ENCODE measurements at places on chromosomes 5 and 9.

DNA sequence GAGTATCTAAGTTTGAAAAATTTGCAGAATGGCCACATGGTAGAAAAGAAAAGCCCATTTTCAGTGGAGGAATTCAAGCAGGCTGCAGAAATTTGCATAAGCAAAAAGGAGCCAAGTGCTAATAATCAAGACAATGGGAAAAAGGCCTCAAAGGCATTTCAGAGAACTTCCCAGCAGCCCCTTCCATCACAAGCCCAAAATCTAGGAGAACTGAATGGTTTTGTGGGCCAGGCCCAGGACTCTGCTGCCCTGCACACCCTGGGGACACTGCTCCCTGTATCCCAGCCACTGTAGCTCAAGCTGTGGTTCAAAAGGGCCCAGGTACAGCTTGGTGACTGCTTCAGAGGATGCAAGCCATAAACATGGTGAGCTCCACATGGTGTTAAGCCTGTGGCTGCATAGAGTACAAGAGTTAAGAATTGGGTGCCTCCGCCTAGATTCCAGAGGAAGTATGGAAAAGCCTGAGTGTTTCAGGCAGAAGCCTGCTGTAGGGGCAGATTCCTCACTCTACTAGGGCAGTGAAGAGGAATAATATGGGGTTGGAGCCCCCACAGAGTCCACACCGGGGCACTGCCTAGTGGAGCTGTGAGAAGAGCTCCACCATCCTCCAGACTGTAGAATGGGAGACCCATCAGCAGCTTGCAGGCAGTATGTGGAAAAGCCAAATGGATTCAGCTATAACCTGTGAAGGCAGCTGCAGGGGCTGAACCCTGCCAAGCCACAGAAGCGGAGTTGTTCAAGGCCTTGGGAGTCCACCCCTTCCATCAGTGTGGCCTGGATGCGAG is 720.7 kb upstream of the CTNND2 start:
- DNase-seq: no peak

- DNase-seq: no peak
Observed at GRCh38 chr5:175691761-175692160, 33.9 kb downstream of the HRH2 start.

DNA sequence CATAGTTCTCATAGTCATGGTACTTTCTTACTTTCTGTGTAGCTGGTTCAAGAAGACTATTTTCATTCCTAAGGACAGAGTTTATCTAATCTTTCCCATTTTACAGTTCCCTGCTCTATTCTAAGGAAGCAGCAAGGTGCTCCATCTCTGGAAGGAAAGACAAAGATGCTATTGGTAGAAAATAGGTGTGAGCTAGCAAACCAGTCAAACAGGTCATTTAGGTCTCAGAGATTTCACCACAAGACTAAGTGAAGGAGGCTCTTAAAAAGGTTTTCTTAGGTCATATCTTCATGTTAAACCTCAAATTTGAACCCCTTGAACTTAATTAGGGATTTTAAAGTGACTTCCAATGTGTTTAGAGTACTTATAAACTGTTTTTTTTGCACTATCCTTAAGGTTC is 62.6 kb downstream of the ADAMTSL1 start:
- DNase-seq: no peak

DNA sequence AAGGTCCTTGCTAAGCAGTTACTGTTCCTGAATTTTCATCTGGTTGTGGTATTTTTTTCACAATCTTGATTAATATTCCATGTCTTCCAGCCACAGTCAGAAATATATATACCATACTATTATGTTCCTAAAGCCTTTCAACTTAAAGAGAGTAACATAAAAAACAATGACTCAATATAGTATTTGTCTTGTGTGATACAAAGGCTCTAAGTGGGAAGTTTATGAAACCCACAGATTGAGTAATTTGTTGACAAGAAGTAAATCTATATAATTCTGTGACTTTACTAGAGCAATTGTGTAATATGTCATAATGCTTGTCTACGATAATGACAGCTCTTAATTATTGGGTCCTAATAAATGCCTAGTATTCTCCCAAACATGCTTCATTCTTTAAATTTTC is 509.4 kb downstream of the ISL1 start:
- no peak for DNase-seq

DNA sequence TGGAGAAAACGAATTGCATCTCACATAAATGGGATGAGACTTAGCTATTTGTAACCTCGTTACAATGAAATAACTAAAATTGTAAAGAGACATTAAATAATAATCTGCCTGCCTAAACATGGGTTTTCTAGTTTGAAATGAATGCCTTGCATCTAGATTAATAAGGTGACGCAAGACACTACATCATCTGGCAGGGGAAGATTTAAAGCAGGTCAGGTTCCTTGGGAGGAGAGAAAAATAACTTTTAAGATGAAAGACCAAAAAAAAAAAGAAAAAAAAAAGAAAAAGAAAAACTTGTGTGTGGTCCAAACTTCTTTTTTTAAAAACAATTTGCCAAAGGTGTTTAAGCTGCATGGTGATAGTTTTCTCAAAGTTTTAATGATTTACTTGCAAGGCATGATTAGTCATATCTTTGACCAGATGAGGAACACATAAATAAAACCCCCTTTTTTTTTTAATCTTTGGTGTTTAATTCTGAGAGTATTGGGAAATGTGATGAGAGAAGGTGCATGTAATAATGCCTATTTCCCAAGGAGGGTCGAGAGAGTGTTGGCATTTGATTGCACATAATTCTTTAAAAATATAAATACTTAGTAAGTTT is 122.9 kb upstream of the ADAMTSL1 start:
- no peak for DNase-seq

DNA sequence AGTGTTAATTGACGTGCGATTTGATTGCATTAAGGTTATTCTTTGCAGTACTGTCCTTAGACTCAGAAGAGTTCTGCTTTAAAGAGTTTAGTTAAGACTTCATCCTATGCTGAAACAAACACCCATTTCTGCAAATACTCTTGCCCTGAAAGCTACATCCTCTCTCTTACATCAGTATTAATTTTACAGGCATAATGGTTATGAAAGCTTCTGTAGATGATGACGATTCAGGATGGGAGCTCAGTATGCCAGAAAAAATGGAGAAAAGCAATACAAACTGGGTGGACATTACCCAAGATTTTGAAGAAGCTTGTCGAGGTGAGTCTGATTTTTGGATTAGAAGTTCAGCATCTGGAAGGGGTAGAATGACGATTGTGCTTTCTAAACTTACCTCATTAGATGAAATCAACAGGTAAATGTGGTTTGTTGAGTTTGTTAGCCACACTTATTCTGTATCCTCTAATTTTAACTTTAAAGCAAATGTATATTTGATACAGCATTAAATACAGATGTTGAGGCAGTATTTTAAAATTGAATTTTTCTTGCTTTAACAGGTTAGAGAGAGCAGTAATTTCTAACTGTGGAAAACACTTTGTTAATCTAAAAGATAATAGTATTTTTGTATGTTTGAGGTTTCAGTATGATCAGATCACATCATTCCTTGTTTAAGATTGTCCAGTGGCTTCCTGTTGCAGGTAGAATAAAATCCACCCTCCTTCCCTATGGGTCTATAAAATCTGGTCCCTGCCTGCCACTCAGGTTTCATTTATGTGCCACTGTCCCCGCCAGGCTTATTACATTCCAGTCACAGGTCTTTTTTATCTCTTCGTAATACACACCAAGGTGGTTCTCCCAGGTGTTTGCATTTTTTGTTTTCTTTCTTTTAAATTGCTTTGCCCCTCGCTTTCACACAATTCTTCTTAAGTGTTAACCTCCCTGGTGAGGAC is 1.3 kb downstream of the NAA35 start:
- DNase-seq: no peak

All from bone marrow (tissue), 2 donors.